ENCODE measurements at places on chromosomes 4 and X.

- DNase-seq = no peak
Observed at GRCh38 chr4:70110917-70111316, 43.1 kb upstream of the PRR27 start.

- DNase-seq = peak; percentile 35
Observed at GRCh38 chrX:130028196-130028595, 45.8 kb downstream of the BCORL1 start.

DNA sequence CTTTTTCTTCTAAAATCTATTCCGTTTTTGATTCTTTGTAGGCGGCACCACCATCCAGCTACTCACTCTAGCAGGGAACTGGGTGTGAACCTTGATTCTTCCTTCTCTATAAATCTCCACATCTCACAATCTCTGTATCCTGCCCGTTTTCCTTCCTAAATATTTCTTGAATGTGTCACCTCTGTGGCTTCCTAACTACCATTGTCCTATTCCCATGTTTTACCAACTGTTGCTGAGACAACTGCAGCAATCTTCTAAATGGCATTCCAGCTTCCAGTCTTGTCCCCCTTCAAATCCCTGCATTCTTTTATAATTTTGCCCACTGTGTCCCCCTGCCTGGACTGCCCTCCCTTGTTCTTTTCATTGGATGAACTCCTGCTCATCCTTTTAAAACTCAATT lies 641.3 kb downstream of the RPA4 start:
- no peak for DNase-seq

DNA sequence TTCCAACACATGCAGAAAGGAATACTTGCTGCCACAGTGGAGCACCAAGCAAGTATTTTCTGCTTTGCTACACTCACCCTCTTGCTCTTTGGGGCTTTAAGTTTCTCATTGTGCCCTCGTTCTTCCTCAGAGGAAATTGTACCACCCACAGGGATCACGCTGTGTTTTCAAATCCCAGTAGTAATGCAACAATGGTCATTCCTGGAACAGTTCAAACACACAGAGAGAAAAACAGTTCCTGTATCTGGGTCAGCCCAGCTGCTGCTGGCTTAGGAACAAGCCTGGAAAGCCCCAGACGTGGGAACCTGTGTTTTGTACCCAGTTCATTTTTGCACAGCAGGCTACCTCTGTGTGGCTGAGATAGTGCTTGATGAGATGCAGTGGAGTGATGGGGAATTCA lies 907.8 kb downstream of the STPG2 start:
- no peak for DNase-seq

DNA sequence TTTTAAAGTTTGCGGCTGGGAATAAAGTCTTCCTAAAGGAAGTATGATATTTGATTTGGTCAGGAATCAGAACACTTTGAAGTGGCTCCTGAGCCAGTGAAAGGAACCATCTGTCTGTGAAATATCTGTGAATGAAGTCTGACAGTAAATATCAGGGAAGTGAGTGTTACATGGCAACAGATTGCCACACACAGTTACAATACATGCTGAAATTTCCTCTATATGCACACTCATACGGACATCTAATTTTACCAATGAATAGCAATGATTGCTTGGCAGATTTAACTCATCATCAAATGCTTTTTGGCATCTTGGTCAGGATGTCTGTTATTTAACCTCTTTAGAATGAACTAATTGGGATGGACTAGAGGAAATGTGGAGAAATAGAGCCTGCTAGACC lies 1023.8 kb downstream of the FAT4 start:
- DNase-seq = no peak

- no peak for DNase-seq
Observed at GRCh38 chr4:186982160-186982559, 258.5 kb upstream of the FAT1 start.

GRCh38 chrX:68252664-68253063 lies 180.6 kb downstream of the OPHN1 start:
- no peak for DNase-seq

- no peak for DNase-seq
Observed at GRCh38 chr4:6602289-6602688, 27.3 kb downstream of the MAN2B2 start.

DNA sequence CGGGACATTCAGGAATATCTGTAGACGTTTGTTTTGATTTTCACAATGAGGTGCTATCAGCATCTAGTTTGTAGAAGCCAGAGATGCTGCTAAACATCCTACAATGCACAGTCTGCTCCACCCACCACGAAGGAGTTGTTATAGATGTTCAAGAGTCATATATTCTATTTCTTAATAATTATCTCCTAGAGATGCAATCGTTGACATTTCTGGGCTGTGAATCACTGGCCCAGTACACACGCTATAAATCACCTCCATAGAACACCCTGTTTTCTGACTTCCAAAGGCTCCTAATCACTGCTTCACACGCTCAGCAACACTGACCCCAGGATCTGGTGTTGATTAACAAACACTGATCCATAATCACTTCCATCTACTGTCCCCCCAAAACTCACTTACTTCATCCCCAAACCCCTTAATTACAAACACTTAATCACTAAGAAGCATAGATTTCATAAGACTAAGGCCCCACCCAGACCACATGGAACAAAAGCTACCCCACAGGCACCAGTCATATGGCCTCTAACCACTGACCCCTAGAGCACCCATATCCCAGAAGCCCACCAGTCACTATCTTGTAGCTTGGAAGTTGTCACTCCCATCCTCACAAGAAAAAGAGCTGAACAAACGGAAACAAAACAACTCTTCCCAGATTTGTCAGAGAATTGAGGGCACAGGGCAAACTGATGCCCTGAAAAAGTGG lies 31.7 kb upstream of the ZNF41 start:
- DNase-seq = no peak

GRCh38 chr4:24995346-24995919 lies 35.3 kb downstream of the LGI2 start:
- DNase-seq = no peak
